Activated gamma-delta T cell treated with Interleukin-2 at 50 U/mL for 16 hours (primary cell): ENCODE measurements at places on chromosomes 1 and 21.
A peak's percentile ranks its signal among the peaks of the same experiment; 100 is the strongest.

DNA sequence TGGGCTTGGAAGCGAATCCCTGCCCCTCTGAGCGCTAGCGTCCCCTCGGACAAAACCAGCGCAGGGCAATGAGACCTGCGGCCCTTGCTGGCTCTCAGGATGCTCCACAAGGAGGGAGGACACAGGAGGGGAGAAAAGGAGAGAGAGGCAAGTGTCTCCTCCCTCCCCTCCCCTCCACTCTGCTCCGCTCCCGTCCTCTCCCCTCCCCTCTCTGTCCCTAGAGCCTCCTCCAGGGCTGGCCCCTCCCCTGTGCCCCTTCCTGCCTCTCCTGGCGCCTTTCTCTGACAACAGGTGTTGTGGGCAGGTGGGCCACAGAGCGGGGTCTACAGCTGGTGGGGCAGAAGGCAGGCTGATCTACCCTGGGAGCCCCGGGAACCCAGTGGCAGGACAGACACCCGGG, 35.2 kb downstream of the TP73 start:
- DNase-seq, result no peak

- no peak for DNase-seq
Measured at GRCh38 chr1:186905561-186905960, 76.8 kb downstream of the PLA2G4A start.

DNA sequence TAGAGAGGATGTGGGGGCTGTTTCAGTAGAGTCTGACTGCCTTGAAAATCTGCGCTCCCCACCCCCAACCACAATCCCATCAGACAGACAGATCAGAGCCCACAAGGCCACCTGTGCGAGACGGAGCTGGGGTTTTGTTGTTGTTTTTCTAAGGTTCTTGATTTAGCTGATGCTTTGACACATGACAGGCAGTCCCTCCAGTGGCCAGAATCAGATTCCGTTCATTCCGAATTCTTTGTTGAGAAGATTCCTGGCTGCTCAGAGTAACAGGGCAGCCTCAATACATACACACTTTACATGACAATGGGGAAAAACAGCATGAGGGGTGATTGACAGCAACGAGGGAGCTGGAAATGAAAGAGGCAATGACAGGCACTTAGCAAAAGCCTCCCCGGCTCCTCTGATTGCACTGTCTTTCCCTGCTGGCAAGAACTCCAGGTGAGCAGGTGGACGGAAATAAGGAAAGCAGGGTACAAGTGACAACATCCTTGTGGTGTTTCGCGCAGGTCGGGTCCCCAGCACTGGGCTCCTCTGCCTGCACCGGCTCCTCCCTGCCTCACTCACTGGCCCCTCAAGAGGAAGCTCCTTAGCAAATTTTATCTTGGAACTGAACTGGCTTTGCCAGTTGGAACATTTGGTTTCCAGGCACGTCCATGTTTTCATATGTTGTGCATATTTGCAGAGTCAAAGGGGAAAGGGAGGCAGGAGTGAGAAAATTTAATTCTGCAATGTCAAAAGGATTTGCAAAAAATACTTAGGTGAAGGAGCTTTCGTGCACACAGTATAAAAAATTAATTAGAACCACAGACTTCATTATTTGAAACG, 148.7 kb downstream of the PGBD5 start:
- DNase-seq, result peak; percentile 37

GRCh38 chr1:10626131-10626731, 151.5 kb downstream of the PEX14 start:
- DNase-seq, result no peak

DNA sequence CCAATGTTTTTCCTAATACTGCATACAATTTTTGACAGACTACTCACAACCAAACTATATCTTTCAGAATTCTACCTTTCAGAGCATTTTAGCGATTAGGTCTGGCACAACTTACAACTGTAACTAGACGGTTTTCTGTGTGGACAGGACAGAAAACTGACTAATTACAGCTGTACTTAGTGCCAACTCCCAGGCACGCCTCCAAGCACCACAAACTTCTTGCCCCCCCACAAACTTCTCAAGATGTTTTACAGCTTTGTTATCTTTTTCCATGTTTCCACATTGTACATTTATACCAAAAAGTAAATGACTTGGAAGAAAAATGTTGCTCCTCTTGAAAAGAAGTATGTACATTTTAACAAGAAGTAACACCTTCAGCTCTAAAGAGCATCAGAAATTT, 13.8 kb downstream of the LYST start:
- DNase-seq, result no peak

GRCh38 chr1:11795238-11795890, 10.4 kb downstream of the MTHFR start:
- DNase-seq, result no peak

GRCh38 chr1:172003766-172004530, 162.7 kb downstream of the DNM3 start:
- DNase-seq, result no peak

- no peak for DNase-seq
Measured at GRCh38 chr1:80925130-80925805, 875.5 kb upstream of the ADGRL2 start.
